ENCODE measurements at places on chromosomes 16 and 17.
A peak's percentile ranks its signal among the peaks of the same experiment; 100 is the strongest.

- peak; percentile 36 for DNase-seq
Observed at GRCh38 chr17:182050-182751, 751 bp upstream of the DOC2B start.

DNA sequence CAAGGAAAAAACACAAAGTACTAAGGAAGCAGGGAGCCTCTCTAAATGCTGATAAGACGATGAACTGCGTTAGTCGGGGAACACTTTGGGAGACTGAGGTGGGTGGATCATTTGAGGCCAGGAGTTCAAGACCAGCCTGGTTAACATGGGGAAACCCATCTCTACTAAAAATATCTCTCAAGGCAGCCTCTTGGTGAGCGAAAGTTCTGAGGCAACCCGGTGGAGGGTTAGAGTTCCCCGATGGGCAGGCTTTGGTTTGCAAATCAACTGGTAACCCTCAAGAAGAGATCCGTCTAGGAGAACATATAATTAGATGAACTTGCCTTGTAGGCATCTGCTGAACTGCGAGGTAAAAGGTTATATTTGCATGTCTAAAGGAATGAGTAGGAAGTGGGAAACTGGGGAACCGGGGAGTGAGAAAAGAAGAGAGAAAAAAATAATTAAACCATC is 44.6 kb downstream of the WSB1 start:
- no peak for DNase-seq

DNA sequence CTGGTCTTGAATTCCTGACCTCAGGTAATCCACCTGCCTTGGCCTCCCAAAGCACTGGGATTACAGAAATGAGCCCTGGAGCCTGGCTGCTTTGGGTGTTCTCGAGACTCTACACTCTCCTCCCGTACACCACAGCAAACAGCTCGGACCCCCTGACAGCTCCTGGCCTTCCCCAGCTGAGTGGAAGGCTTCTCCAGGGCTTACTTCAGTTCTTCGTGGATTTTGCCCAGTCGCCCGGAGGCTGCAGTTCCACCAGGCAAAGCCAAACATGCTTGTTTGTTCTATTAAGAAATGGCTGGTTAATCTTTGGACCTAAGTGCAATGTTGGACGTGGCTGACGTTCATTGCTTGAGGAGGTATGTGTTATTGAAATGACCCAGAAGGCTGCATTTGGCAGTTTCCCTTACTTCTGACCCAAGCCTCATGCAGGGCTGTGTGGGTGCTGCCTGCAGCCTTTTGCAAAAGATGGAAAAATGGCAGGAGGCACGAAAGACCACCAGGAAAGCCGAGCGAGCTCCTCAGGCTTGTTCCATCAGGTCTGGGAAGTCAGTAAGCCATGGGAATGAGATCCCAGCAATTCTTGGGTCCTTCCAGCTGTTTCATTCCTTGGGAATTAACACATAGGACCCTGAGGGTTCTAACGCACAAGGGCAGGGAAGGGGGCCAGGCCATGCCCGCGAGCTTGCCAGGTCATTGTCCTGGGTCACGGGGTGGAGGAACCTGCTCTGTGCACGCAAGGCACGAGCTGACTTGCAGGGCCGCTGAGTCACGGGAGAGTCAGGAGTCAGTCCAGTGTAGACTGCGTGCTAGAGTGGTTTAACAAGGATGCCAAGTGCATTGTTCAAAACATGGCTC is 23.9 kb upstream of the KLHDC4 start:
- DNase-seq, result no peak

DNA sequence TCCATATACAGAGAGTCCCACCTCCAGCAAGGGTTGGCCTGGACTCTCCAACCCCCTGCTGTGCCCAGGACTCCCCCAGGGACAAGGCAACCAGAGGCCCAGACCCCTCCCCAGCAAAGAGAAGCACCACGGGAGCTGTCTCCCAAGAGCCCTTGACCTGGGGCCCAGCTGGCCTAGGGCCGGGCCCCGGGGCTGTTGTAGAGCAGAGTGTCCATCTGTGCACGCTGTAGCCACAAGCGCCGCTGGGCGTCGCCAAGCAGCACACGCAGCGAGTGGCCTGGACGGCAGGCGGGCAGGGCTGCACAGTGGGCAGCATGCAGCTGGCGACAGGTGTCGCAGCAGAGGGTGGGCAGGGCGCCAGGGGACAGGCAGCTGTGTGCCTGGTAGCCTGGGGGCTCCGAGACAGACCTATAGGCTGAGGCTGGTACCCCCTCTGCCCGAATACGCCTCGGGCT is 4.3 kb downstream of the SPATA2L start:
- no peak for DNase-seq

DNA sequence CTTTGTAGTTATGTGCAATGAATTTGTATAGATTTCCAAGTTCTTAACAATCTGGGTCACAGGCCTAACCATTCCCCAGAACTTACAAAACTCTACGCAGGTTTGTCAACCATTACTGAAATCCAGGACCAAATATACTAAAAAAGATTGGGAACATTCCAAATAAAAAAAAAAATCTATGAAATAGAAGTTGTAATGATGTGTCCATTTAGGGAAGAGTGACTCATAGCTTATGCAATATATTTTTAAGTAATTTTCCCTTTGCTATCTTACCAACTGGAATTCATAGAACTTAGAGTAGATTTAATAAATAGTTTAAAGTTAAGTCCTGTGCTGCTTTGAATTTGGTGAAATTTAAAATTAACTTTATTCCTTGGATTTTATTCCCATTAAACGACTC is 393.2 kb downstream of the PMP22 start:
- no peak for DNase-seq

GRCh38 chr17:56186222-56186786 is 33.0 kb downstream of the ANKFN1 start:
- DNase-seq, result peak; percentile 12

- DNase-seq, result no peak
Observed at GRCh38 chr16:8310323-8310722, 280.0 kb downstream of the TMEM114 start.

DNA sequence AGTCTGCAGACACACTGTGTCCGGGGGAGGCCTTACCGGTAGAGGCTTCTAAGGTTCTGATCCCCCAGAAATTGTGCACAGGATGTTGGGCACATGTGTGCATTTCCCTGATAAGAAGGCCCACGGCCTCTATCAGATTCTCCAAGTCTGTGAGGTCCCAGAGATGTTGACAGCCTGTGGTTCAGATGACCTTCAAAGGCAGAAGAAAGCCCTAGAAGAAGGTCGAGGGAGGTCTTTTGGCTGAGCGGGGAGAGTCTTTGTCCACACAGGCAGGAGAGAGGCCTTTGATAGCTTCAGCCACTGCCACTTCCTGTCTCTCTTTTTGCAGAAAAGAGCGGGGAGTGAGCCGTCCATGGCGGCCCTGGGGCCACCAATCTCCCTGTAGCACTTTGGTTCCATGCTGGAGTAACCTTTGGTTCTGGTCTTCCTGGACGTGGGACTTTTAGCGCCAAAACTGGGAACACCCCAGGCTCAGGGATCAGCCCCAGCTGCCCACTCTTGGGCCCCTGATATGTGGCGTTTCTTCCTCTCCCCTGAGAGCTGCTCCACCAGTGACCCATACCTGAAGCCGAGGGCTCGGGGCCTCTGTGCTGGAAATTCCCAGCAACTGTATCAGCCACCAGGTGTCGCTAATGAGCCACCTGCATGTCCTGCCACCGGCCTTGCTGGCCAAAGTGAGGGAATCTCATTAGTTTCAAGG is 28.1 kb upstream of the LGALS9 start:
- peak; percentile 65 for DNase-seq

GRCh38 chr17:59892924-59893675 is at the start of the genes RPS6KB1 and TUBD1:
Gene RPS6KB1 (plus strand): TSS chr17:59893121. CDS start chr17:59893185, 64 bp downstream.
Gene TUBD1 (minus strand): TSS chr17:59892943. CDS start chr17:59891002, 1,941 bp downstream.
- peak; percentile 99 for DNase-seq

DNA sequence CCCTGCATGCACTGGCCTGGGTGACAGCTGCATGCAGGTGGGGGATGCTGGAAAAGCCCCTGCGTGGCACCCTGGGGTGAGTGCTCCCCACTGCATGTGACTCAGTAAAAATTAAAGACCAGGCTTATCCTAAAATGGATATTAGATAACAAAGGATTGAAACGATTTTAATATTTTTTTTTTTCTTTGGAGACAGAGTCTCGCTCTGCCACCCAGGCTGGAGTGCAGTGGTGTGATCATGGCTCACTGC is 334.9 kb downstream of the C16orf95 start:
- DNase-seq, result no peak

GRCh38 chr17:42704490-42704836 is 22.1 kb downstream of the CNTNAP1 start:
- no peak for DNase-seq

- DNase-seq, result no peak
Observed at GRCh38 chr16:48949636-48950035, 332.0 kb downstream of the CBLN1 start.

DNA sequence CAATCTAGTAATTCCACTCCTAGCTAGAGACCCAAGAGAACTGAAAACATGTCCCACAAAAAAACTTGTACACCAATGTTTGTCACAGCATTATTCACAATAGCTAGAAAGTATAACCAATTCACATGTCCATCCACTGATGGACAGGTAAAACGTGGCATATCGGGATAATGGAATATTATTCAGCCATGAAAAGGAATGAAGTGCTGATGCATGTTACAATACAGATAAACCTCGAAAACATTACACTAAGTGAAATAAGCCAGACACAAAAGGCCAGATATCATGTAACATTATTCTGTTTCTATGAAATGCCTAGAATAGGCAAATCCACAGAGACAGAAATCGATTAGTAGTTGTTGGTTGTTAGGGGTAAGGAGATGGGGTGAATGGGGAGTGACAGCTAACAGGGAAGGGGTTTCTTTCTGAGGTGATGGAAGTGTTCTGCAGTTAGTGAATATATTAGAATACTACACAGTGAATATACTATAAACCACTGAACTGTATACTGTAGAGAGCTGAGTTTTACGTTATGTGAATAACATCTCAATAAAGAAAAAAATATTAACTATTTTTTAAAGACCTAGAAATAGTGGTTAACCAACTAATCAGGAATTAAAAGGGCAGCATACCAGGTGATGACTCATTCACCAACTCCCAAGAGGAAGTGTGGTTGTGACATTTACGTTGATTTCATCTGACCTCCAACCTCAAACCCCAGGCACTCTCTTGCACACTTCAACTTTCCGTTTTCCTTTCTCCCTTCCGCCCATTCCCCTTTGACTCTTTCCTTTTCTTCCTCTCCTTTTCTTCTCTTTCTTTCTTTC is 48.6 kb downstream of the GAS7 start:
- DNase-seq, result peak; percentile 34

DNA sequence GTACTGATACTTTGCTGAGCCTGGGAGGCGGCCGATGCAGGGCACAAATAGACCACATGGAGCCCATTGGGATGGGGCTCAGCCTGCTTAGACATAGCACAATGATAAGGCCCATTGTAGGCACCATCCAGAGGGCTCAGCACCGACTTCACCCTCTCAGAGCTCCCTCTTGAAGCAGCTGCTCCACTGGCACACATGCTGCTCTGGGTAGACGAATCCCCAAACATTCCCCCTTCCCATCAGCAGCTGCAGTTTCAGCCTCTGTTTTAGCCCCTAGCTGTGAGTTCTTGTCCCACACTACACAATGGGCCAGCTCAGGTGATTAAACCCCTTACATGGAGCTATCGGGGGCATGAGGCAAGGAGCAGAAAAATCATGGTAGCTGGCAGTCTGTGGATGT is 174.1 kb downstream of the RGS9 start:
- no peak for DNase-seq

DNA sequence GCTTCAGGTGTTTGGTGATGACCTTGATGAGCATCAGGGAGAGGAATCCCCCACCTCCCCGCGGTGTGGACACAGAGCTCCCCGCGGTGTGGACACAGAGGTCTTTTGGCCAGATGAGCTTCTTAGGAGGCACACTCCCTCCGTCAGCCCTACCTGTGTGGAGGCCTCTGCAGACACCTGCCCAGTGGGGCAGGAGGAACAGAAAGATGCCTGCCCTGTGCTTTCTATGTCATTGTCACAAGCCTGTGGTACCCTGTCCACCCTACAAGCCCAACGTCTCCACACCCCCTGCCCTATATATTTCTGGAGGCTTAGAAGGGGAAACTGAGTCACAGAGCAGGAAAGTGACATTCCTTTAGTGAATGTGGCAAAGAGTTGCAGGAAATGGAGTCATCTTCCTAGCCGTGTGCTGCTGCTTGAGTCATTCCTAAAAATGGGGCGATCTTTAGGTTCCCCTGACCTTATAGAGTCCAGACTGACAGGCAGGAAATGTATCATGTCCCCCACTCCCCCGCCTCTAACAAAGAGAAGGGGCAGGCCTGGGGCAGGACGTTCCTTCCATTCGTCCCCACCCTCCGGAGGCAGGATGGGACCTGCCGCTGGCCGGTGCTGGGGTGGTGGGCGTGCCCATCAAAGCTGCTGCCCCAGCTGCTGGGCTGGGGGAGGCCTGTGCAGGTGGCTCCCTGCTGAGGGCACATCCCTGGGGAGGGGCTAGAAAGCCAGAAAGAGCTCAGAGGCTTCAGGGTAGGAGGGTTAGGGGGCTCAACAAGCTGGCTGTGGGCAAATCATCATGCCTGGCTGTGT is 1.0 kb upstream of the C16orf74 start:
- no peak for DNase-seq

DNA sequence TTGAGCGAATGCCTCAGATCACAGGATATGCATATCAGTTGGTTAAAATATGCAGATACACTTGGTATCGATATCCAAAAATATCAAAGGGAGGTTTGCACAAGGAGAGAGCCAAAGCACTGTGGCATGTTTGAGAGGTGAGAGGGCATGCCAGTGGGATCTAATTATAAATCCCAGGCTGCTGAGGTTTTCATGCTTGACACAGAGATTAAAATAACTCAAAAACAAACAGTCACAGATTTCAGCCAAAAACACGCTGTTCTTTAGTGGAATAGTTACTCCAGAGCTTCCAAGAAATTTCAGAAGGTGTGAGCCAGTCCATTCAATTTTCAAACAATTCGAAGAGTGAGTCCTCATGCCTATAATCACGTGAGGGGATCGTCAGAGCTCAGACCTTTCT is 477.9 kb downstream of the SOX9 start:
- no peak for DNase-seq

GRCh38 chr16:47311738-47312505 is 148.9 kb downstream of the ITFG1 start:
- DNase-seq, result no peak

- DNase-seq, result no peak
Observed at GRCh38 chr16:17850581-17851250, 380.0 kb upstream of the XYLT1 start.

- DNase-seq, result no peak
Observed at GRCh38 chr16:67021321-67021720, 7.6 kb upstream of the CBFB start.

- DNase-seq, result no peak
Observed at GRCh38 chr17:855569-855968, 73.4 kb downstream of the MRM3 start.

- DNase-seq, result no peak
Observed at GRCh38 chr16:54171626-54172537, 114.7 kb downstream of the IRX3 start.

- DNase-seq, result no peak
Observed at GRCh38 chr17:64491034-64491860, 5.6 kb downstream of the POLG2 start.

DNA sequence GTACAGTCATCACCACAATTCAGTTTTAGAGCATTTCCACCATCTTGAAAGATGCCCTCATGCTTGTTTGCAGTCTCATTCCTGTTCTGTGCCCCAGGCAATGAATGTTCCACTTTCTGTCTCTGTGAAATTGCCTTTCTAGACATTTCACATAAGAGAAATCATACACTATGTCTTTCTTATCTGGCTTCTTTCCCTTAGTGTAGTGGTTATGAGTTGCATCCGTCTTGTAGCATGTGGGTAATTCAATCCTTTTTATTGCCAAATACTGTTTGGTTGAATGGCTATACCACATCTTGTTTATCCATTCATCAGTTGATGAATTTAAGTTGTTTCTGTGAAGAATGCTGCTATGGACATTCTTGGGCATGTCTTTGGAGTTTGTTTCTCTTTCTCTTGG is 132.5 kb upstream of the PLCG2 start:
- DNase-seq, result no peak

GRCh38 chr16:995087-995486 is 13.5 kb downstream of the SOX8 start:
- DNase-seq, result no peak

All from NCI-H460 (cell line).